ENCODE measurements at places on chromosomes 3 and 15. TPM values are rescaled to one million over a fixed set of nuclear protein-coding genes. Genes with fewer than 3 reads are reported as not detected.

- H3K36me3 ChIP-seq, result no peaks in the 10 kb centered on the region
- DNase-seq, result peak; percentile 58
- no peaks in the 10 kb centered on the region for H3K27me3 ChIP-seq
- peaks cover 8% of the 10 kb centered on the region for H3K4me1 ChIP-seq
These were observed 11.5 kb upstream of the MB21D2 start for GRCh38 chr3:192929146-192929545.

DNA sequence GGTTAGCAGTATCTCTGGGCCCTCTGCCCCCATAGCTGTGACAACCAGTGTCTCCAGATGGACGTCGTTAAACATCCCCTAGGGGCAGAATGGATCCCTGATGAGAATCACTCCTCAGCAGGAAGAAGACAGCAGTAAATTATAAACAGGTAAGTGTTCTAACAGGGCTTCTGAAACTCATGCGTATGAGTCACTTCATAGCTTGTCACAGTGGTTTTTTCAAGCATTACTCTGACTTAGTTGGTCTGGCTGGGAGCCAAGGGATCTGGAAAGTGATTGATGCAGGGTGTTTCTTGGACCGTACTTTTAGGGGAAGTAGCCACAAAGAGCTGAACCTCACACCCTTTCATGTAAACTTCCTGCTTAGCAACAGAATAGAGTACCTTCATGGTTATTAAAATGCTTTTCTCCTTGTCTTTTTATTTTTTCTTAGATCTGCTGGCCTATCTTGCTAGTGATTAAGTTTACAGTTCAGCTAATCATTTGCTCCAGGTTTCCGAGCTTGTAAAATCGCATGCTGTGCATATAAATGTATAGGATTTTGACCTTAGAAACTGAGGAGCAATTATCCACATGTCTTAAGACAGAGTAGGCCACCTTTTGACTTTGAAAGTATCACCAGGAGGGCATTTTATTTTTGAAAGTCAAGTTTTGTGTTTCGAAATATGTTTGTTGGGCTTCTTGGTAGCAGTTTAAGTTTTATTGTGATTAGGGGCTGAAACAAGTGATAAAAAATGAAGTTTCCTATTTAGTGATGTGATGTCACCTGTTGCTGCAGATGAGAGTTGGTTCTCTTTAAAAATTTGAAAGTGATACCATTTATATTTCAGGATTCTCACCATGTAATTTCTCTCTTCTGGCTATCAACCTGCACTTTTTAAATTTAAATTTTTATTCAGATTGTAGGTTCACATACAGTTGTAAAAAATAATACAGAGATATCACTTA lies 333.9 kb downstream of the PTPRG start:
- no peaks in the 10 kb centered on the region for H3K36me3 ChIP-seq
- no peak overlapping the region for H3K27ac ChIP-seq
- no peak overlapping the region for H3K4me3 ChIP-seq
- peak; percentile 82 for DNase-seq

DNA sequence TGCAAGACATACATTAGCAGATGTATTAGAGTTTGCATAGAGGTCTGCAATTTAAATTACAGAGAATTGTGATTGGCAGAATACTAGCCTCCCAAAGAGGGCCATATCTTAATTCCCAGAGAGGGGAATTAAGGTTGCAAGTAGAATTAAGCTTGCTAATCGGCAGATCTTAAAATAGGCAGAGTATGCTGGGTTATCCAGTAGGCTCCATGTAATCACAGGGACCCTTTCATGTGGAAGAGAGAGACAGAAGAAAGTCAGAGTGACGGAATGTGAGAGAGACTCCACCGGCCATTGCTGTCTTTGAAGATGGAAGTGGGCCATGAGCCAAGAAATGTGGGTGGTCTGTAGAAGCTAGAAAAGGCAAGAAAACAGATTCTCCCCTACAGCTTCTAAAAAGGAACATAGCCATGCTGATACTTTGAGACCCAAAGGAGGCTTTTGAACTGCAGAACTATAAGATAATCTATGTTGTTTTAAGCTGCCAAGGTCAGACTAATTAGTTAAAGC lies 38.8 kb downstream of the IMPG2 start:
- H3K27ac ChIP-seq, result no peak overlapping the region
- H3K27me3 ChIP-seq, result no peaks in the 10 kb centered on the region
- H3K36me3 ChIP-seq, result no peaks in the 10 kb centered on the region
- H3K4me3 ChIP-seq, result no peak overlapping the region

DNA sequence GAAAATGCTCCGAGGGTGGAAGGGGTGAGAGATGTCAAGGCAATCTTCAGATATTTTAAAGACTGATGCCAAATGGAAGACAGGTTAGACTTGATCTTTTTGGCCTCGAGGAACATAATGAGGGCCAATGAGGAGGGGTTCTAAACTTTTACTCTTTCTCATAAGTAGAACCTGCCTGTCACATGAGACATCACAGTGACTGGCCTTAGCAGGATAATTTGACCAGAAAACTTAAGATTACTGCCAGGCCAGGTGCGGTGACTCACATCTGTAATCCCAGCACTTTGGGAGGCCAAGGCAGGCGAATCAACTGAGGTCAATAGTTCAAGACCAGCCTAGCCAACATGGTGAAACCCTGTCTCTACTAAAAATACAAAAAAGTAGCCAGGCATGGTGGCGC lies 12.2 kb downstream of the TM4SF4 start:
- no peaks in the 10 kb centered on the region for H3K4me1 ChIP-seq
- no peaks in the 10 kb centered on the region for H3K36me3 ChIP-seq
- no peak overlapping the region for H3K27ac ChIP-seq
- no peaks in the 10 kb centered on the region for H3K27me3 ChIP-seq

CYP8B1 gene
- total RNA-seq, result not detected
